COLO829 (cell line): ENCODE measurements at places on chromosomes 13 and 19.

- DNase-seq: no peak
These were observed 25.9 kb upstream of the OR10H2 start for GRCh38 chr19:15701757-15702533.

GRCh38 chr13:72620874-72621273 lies 106.6 kb downstream of the MZT1 start:
- no peak for DNase-seq

GRCh38 chr19:35963514-35963913 lies 27.3 kb downstream of the LRFN3 start:
- DNase-seq: no peak

- DNase-seq: peak; percentile 35
These were observed at the start of gene LRRC63 for GRCh38 chr13:46211483-46212351. Gene LRRC63, plus strand, starts transcription at chr13:46211928. Its CDS starts 1,107 bp downstream, at chr13:46213035.

- DNase-seq: no peak
These were observed 25.5 kb downstream of the RHPN2 start for GRCh38 chr19:33039108-33039599.

- no peak for DNase-seq
These were observed 40.6 kb downstream of the DCLK1 start for GRCh38 chr13:36090592-36090991.

- DNase-seq: peak; percentile 2
These were observed 1707.6 kb upstream of the SLC10A2 start for GRCh38 chr13:104773775-104774174.

GRCh38 chr13:73913751-73914518 lies 220.3 kb downstream of the KLF12 start:
- DNase-seq: no peak

DNA sequence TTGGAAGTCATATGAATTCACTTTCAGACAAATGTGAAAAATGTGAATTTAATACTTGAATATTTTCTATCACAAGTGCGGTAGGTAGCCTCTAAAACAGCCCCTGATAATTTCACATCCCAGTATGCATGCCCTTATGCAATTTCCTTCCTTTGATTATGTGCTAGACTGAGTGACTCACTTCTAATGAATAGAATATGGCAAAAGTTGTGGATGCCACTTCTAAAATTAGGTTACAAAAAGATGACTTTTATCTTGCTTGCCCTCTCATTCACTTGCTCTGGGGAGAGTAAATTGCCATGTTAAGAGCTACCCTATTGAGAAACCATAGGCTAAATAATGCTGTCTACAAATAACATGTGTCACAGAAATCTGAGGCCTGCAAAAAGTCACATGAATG lies 402.5 kb upstream of the PCDH9 start:
- no peak for DNase-seq

DNA sequence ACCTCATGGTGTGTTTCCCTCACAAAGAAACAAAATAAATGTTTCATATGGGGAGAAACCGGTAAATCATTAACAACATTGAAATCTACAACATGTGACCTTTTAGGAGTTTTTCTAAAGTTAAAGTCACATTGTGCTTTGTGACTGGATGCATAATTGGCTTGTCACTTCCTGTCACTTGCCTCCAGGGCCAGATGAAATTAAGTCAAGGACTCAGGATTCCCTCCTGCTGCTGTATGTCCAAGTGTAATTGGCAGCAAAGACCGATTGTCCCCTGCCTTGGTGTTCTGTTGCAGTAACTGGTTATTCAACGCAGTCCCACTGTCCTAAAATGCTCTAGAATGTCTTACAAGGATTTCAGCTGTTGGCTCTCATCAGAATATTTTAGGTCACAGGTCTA lies 448.2 kb downstream of the LIG4 start:
- DNase-seq: no peak

DNA sequence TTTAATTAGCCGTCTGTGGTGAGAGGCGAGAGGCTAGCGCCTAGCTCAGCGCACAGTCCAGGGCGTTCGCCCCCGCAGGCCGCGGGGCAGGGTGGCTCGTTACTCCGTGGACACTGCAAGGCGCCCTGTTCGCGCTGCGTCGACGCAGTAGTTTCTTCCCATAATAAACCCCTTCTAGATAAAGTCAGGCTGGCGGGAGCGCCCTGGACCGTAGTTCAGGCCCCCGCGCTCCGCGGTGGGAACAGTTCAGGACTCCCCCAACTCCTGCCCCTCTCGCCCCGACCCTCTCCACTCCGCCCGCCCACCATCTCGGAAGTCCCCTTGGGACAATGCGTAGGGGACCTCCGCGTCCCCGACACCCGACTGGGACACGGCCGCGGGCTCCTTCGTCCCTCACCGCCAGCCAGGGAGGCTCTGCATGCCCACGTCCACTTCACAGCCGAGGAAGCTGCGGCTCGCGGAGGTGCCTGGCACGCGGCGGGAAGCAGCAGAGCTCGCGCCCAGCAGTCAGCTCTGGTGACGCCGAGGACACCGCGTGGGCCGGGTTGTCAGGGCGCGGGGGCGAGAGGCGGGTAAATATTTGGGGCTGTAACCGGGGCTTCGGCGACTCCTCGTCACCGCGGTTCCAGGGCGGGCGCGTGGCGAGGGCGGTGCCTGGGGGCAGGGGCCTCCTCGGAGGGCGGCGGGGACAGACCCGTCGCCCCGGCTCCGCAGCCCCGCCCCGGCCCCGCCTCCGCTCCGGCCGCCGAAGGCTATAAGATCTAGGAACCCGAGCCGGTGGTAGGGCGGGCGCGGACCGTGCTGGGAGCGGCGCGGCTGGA lies at the start of gene RGCC:
RGCC (plus strand) TSS at position 783 of the 821 bp plus-strand sequence. CDS start 158 bp downstream, outside the sequence.
- DNase-seq: no peak

- no peak for DNase-seq
These were observed 6.2 kb upstream of the ZNF554 start for GRCh38 chr19:2813235-2814160.

DNA sequence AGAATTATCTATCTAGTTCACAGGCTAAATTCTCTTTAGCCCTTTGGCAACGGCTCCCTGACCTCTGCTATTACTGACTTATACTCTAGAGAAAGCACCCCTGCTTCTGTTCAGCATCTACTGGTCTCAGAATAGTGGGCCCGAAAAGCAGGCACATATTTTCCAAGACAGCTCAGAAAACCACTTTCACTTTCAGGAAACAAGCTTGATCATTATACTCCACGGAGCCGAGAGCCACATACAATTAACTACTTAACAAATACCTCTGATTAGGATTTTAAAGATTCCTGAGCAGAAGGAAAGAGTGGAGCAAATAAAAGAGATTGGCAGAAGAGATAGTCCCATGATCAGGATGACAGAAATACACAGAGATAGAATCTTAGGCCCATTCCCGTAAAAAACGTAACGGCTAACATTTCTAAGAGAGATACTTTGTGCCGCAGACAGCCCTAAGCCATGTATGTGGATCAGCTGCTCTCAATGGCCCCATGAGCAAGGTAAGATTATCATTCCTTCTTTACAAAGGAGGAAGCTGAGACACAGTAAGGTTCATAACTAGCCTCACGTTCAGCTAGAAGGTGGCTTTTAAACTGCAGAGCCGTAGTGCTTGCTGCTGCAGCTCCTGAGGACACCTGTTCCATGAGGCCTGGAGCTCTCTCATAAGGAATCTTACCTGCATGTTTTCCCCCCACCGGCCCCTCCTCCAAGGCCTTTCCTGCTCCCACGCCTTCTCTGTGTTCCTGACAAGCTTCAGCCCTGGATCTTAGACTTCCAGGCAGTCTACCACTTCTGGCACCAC lies 227.2 kb downstream of the FOXO1 start:
- DNase-seq: peak; percentile 28

GRCh38 chr13:61954092-61954491 lies 538.4 kb upstream of the PCDH20 start:
- peak; percentile 3 for DNase-seq

DNA sequence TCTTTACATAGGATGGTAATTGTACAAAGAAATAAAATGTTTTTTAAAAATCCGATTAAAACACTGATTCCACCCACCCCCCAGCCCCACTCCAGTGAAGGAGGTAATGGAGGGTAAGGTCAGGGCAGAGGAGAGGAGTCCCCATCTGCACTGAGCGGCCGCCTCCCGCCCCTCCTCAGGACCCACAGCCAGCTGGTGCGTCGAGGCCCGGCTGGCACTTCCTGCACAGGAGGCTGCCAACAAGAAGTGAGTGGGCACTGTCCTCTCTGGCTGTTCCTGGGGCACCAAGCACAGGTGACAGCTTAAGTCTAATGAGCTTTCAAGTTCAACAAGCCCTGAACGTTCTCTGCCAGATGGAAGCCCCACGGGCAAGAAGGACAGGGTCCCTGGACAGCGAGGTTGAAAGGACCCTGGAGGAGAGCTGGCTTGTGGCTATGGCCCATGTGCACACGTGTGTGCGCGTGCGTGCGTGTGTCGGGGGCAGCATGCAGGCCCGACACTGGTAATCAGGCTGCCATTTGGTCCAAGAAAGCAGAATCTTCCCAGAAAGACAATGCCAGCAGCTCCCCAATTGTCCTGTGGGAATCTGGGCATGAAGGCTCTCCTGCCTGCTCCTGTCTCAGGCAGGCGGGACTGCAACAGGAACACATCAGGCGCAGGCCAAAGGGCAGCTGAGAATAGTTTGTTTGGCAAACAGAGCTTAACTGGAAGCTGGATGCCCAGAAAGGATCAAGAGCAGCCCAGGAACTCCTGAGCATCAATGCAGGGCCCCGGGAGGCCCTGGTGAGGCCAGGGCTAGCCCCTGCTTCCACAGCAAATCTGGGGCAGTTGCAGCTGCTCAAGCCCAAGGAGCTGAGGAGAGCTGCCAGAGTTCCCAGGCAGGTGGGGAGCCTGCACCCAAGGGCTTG lies 15.1 kb upstream of the EPHX3 start:
- DNase-seq: no peak

DNA sequence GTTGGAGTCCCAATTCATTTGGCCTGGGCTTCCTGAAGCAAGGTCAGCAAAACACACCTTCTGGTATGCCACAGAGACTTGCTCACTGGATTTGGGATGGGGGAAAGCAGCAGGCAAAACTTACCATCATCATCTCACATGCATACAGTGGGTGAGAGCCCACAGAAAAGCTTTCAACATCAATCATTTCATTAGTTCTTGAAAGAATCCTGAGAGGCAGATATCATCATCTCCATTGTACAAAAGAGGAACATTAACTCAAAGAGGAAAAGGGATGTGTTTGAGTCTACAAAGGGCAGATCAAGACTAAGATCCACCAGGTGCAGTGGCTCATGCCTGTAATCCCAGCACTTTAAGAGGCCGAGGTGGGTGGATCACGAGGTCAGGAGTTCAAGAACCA lies 6.4 kb downstream of the WDR87 start:
- no peak for DNase-seq

GRCh38 chr19:11089254-11090013 lies at the start of gene LDLR:
Gene LDLR, plus strand, starts transcription at chr19:11089463. Its CDS starts 86 bp downstream, at chr19:11089549.
- DNase-seq: peak; percentile 82

DNA sequence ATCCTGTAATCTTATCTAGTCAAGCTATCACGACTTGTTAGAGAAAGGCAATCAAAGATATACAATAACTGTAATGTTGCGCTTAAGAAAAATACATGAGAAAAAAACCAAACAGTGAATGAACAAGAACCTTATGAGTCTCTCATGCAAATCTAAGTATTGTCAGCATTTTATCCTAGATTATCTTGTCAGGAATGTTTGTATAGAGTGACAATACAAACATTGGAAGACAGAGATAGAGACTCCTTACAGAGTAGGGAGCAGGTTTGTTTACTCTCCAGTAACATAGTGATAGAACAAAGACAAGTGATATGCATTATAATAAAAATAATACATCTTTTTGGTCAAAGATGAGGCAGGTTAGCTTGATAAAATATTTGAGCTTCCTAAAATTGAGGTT lies 444.8 kb downstream of the SLITRK5 start:
- no peak for DNase-seq

- no peak for DNase-seq
These were observed 467 bp downstream of the LAMP1 start for GRCh38 chr13:113297370-113298042.

- DNase-seq: no peak
These were observed 133.8 kb downstream of the MRPL57 start for GRCh38 chr13:21310220-21310619.

- no peak for DNase-seq
These were observed 11.2 kb downstream of the ARHGAP33 start for GRCh38 chr19:35786299-35787160.

DNA sequence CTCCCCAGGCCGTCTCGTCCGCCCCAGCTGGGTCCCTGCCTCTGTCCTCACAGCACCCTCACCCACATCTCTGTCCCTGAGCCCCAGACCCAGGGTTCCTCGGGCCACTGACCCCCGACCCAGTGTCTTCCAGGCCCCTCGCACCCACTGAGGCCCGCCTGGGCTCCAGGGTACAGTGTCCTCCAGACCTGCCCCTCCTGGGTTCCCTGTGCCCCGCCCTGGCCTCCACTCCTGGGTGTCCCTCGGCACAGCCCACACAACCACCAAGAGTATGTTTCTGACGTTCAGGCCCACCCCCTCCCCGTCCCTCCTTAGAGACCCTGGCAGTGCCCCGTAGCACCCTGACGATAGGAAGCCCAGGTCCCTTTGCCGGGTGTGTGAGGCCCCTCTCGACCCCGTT lies 22.6 kb upstream of the NCCRP1 start:
- no peak for DNase-seq

DNA sequence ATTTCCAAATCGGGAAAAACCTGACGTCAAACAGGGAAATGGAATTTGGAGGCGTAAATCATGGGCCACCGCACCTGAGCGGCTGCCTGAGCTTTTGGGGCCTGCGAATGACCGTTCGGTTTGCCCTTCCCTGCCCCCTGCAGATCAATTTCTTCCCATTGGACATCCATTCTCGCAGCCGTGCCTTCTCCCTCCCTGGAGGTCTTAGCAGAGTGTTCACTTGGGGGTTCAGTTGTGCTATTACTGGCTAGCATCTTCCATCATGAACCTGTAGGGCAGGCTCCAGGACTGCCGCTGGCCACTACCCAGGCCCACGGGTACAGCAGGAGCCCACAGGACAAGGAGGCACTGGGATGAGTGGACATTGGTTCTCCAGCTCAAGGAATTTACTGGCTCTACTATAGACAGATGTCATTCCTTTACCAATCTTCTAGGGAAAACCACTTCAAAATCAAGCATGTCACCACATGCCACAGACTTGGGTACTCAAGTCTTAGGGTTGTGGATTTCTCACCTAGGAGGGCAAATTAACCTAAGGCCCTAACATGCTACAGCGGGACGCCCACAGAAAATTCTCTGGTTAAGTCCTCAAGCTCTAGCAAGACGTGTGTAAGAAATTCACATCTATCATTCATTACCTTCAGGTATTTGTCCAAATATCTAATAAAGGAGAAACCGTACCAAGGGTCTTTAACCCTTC lies 75.5 kb downstream of the COL4A1 start:
- DNase-seq: no peak

DNA sequence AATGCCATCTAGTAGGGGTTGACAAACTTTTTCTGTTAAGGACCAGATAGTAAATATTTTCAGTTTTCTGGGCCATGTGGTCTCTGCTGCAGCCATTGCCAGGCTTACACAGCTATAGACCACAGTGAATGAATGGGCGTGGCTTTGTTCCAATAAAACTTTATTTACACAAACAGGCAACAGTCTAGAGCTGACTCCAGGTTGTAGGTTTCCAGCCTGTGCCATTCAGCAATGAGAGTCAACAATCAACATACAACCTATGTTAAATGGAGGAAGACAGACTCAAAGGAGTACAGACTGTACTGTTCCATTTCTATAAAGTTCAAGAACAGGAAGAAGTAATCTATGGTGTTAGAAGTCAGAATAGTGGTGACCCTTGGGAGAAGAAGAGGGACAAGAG lies 15.2 kb upstream of the IZUMO2 start:
- no peak for DNase-seq

GRCh38 chr13:29507356-29507755 lies 88.1 kb downstream of the SLC7A1 start:
- DNase-seq: no peak

GRCh38 chr19:41322451-41322850 lies 12.5 kb downstream of the CCDC97 start:
- DNase-seq: no peak

- no peak for DNase-seq
These were observed 30.5 kb downstream of the DNM2 start for GRCh38 chr19:10748195-10748926.
